Activated T-cell treated with anti-CD3 and anti-CD28 coated beads, Interleukin-2, amount 50 U/mL, for 48 hours (primary cell): ENCODE measurements at places on chromosomes 2 and 18.

- no peak for DNase-seq
These were observed 21.4 kb upstream of the DRC1 start for GRCh38 chr2:26380281-26380680.

DNA sequence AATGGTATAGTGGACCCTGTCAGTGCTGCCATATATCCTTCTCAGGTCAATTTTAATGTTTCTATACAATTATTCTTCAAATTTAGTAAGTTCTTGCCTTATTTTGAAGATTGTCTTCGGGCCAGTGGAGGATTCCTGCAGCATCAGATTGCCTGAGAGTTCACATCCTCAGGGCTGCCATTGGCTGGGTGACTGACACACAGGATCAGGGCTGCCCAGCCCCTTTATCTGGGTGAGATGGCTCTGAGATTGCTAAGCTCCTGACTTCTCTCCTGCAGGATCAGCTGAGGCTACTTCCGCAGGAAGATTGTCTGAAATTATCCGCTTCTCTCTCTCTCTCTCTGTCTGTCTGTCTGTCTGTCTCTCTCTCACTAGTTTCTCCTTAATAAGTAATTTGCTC, 567.4 kb downstream of the TSN start:
- DNase-seq, result no peak

GRCh38 chr2:105379741-105380186, 19.1 kb downstream of the FHL2 start:
- DNase-seq, result no peak

- DNase-seq, result no peak
These were observed 434.4 kb upstream of the ETAA1 start for GRCh38 chr2:66962716-66963115.

GRCh38 chr2:105239924-105240323, 1.6 kb upstream of the GPR45 start:
- no peak for DNase-seq

- no peak for DNase-seq
These were observed 2.1 kb upstream of the RPL31 start for GRCh38 chr2:100999995-101000394.

DNA sequence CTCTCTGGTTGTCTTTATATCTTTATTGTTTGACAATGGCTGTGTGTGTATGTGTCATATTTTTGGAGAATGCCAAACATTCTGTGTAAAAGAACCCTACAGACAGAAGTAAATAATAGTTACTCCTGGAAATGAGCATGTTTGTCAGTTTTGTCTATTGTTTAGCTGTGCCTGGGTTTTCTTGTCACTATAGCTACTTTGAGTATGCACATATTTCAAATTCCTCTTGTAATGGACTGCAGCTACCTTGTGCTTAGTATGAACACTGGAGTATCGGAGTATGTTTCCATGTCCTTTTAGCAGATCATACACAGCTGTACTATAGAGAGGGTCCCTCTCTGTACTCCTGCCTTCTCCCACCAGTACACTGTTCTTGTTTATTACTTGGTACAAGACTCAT, 58.0 kb upstream of the DOCK10 start:
- DNase-seq, result no peak

GRCh38 chr2:133407341-133407740, 160.9 kb downstream of the NCKAP5 start:
- no peak for DNase-seq
